T-cell (primary cell): ENCODE measurements at places on chromosomes 5 and 9. TPM values are rescaled to one million over a fixed set of nuclear protein-coding genes. Genes with fewer than 3 reads are reported as not detected.

- no peak for DNase-seq
Observed at GRCh38 chr5:6408627-6409446, 30.5 kb upstream of the MED10 start.

The WNT8A gene
- total RNA-seq, result not detected

The HTR4 gene
- total RNA-seq, result not detected

The LRRC14B gene
- not detected for total RNA-seq
